HAP-1 (cell line): ENCODE measurements at places on chromosomes 3 and 15.

GRCh38 chr3:130967281-130967680 lies 59.3 kb downstream of the ASTE1 start:
- no peak for DNase-seq

- DNase-seq, result no peak
These were observed 66.5 kb upstream of the SEC61A1 start for GRCh38 chr3:127985655-127986225.

DNA sequence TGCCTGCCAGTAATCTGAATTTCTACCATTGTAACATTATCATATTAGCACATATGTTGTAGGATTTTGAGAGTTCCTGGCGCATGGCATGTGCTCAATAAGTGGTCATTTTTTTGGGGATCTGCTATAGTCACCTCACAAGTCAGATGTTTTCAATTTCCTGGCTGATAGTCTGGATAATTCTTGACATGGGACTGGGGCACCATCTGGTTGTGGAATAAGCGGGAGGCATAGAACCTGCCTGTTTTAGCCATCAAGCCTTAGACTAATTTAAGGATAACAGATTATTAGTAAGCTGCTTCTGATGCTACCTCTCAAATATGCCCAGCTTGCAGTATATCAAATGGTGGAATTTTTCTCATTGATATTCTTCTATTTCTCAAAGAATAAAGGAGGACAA lies 39.1 kb downstream of the GASK1A start:
- no peak for DNase-seq

DNA sequence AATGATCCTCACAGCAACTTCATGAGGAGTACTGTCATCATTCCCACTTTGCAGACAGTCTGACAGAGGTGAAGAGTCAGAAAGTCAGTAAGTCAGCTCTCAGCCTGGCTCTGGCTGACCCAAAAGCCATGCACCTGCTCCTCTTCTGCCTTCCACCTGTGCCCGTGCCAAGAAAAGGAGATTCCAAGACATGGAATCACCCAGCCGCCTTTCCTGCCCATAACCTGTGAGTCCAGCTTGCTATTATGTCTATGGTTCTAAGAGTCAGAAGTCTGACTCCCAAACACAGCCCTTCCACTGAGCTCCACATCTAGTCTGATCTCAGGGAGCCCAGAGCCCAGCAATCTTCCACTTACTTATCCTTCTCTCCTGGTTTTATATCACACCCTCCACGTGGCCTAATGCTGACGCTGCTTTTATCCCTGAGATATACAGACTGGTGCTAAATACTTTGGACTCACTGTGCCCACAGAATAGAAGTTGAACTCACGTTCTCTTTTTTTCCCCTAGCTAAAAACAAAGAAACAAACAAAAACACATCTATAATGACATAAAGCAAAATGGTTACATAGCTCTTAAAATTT lies 66.0 kb downstream of the PLD1 start:
- no peak for DNase-seq

GRCh38 chr3:23219117-23219516 lies 16.0 kb downstream of the UBE2E2 start:
- DNase-seq, result no peak

GRCh38 chr15:52288051-52288942 lies 7.3 kb downstream of the MYO5C start:
- no peak for DNase-seq

DNA sequence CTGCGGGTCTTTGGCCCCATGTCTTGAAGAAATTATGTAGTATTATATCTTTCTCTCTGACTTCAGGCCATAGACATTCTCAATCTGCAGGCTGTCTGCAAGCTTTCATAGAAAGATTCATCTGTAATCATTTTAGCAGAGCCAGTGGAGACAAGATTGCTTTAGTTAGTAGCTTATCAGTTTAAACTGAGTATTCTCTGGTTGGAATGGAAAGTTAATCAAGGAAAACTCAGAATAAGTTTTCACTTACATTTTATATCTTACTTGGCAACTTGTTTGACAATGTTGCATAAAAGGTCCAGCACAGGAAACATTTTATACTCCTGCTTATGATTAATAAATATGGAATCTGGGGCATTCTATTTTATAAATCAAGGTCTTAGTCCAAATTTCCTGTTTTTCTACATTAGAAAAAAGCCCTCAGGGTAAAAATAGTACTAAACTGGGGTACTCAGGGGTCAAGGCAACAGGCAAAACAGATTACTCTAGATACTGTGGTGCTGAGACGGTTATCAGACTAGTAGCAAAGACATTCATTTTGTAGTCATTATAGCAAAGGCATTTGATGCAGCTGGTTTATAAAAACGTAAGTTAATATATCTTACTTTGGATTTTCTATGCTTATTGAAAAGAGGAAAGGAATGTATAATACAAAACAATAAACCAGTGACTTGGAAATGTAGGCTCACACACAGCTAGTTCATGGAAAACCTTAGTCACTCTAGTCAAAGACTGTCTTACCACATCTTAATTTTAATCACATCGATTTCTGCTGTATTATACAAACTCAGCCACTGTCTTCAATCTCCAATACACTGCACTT lies 45.2 kb upstream of the FILIP1L start:
- no peak for DNase-seq

GRCh38 chr3:52834871-52835501 lies at the start of gene MUSTN1:
TSS of gene MUSTN1 (minus strand) at chr3:52835019. CDS start at chr3:52834948, 71 bp downstream.
- DNase-seq, result no peak
